ENCODE measurements at places on chromosomes 3 and 15.

GRCh38 chr3:65619888-65620287 is 418.8 kb downstream of the MAGI1 start:
- no peak for DNase-seq

- DNase-seq = peak; percentile 38
These were observed 2.1 kb upstream of the ISY1 start for GRCh38 chr3:129162729-129163579.

DNA sequence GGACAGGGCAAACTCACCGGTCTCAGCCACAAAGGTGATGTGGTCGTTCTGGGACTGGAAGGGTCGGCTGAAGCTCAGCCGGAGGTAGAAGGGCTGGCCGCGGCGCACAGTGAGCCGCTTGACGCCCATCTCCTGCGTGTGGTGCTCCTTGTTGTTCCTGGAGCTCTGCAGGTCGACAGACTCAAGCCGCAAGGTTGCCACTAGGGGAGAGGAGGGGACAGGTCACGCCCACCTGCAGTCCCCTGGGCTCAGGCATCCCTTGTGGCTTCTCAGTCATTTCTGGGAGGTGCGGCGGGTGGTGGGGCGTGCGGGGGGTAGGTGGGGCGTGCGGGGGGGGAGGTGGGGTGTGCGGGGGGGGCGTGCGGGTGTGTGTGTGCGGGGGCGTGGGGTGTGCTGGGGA is 26.7 kb upstream of the TGM5 start:
- DNase-seq = peak; percentile 21

- no peak for DNase-seq
These were observed 89.5 kb upstream of the TPM1 start for GRCh38 chr15:62953021-62953420.

DNA sequence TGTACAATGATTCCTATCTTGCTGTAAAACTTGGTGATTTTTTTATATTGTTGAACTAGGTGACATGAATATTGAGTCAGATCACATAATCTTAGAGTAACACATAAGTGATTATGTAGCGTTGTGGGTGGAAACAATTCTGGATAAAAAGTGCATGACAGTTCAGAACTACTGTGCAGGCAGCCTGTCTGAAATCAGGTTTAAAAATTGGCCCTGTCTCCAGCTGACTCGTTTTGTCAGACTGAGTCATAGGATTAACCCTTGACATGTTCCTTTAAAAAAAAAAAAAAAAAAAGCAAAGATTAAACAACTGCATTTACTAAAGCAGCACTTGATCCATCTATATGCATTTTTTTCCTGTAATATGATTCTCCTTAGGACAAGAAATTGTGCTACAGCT is 160.0 kb upstream of the CGNL1 start:
- peak; percentile 13 for DNase-seq

- DNase-seq = peak; percentile 8
These were observed 452 bp upstream of the SV2B start for GRCh38 chr15:91099616-91099994.

All from erythroblast (primary cell).